ENCODE measurements at places on chromosomes 7 and 10. TPM values are rescaled to one million over a fixed set of nuclear protein-coding genes. Genes with fewer than 3 reads are reported as not detected.

GRCh38 chr10:101897633-101898032 lies 54.0 kb upstream of the KCNIP2 start:
- no peak for ATAC-seq

RPA3 gene
- total RNA-seq, result 136 TPM

- no peak for ATAC-seq
Observed at GRCh38 chr7:141593134-141593533, 41.9 kb downstream of the AGK start.

DNA sequence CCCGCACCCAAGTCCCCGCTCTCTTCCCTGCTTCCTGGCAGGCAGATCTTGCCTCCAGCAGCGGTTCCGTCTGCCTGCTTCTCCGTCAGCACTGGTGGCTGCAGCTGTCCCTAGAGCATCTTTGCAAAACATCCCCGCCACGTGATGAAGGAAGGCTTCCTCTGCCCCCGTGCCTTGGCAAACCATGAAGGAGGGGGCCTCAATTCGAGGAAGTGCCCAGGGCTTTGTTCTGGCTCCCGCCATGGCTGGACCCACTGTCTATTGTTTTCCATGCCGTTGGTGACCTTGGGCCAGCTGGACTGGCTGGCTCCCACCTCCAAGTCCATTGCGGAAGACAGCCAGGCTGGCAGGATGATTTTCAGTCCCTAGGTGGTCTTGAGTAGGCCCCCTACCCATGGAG lies 13.2 kb upstream of the AQP1 start:
- no peak for ATAC-seq

DNA sequence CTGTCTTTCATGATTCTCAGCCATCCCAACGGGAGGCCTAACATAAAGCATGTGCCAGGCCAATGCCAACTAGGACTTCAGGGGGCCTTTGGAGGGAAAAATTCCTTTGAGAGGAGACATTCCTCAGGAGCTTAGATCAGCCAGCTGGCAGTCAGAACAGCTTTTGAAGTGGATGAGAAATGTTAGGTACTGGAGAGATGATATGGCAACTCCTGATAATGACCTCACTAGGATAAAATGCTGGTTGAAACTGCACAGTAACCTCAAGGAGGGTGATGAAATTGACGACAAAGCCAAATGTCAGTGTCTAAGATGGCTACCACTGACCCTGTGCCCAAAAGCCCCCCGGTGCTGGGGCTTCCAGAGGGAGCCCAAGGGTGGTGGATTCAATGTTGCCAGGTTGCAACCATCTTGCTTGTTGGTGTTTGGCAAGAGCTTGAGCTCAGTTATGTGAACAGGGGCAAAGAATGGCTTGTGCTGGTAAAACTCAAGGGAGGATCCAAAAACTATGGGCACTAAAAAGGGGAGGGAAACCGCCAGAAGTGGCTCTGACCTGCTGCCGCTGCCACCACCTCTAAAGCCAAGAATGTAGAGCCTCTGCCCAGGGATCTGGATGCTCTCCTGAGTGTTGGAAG lies 121.2 kb downstream of the UBE2H start:
- ATAC-seq, result no peak

GRCh38 chr7:14197280-14197679 lies 207.8 kb upstream of the ETV1 start:
- ATAC-seq, result no peak

- peak; percentile 72 for ATAC-seq
Observed at GRCh38 chr7:131364767-131365344, 37.2 kb downstream of the MKLN1 start.

DNA sequence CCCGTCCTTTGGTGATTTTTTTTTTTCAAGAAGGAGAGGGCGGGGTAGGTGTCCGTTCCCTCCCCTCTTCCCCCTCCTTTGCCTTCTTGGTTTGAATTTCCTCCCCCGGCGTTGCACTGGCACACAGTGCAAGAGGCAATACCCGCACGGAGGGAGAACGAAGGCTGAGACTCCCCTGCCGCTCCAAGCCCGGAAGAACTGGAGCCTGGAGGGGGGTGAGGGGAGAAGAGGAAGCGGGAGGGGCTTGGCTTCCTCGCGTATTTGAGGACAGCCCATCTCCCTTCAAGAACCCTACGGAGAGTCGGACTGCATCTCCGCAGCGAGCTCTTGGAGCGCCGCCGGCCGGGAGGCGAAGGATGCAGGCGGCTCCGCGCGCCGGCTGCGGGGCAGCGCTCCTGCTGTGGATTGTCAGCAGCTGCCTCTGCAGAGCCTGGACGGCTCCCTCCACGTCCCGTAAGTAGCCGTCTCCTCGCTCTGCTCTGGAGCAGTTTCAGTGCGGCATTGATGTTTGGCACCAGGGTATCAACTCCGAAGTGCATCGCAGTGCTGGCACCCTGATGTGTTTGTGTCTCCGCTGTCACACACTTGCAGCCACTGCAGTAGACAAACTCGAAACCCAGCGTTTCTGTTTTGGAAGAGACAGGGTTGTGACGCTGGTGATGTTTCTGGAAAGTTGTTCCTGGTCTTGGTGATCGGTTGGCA lies at the start of gene CNTNAP2:
Gene CNTNAP2 (plus strand): TSS at position 281 of the 702 bp plus-strand sequence. CDS start 76 bp downstream, at position 357.
- no peak for ATAC-seq

PLA2G12B gene
- total RNA-seq, result not detected

LRRD1 gene
- 0.19 TPM for total RNA-seq

DNA sequence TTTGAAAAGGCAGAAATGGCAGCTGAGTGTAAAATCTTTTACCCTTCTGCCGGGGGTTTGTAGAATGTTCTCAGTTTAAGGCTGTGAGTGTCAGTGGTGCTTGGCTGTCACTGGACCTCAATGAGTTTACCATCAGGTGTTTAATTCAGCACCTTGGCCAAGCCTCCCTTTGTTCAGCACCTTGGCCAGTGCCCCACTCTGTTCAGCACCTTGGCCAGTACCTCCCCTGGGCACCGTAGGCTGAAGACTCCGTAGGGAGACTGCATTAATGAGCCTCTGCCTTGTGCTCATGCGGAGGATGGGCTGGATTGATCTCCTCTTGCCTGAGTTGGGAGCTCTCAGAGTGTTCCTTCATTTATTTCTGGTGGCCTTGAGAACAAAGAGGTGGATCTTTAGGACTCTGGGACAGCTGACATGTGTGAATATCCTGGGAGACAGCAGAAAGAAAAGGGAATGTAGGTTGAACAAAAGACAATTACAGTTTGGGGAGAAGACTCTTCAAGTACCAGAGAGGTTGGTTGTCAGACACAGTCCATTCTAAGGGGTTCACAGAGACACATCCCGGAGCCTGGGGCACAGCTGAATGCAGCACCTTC lies 1.6 kb downstream of the FAM24A start:
- no peak for ATAC-seq

- ATAC-seq, result no peak
Observed at GRCh38 chr10:3287572-3288445, 115.2 kb upstream of the PITRM1 start.

GPRIN2 gene
- total RNA-seq, result not detected

- peak; percentile 52 for ATAC-seq
Observed at GRCh38 chr7:142445019-142445686, 187.3 kb upstream of the PRSS58 start.

- no peak for ATAC-seq
Observed at GRCh38 chr7:84801396-84801795, 385.5 kb downstream of the SEMA3D start.

FXYD4 gene
- not detected for total RNA-seq

TMEM236 gene
- total RNA-seq, result 0.30 TPM

GRCh38 chr7:1307828-1308227 lies 75.2 kb downstream of the UNCX start:
- no peak for ATAC-seq

DNA sequence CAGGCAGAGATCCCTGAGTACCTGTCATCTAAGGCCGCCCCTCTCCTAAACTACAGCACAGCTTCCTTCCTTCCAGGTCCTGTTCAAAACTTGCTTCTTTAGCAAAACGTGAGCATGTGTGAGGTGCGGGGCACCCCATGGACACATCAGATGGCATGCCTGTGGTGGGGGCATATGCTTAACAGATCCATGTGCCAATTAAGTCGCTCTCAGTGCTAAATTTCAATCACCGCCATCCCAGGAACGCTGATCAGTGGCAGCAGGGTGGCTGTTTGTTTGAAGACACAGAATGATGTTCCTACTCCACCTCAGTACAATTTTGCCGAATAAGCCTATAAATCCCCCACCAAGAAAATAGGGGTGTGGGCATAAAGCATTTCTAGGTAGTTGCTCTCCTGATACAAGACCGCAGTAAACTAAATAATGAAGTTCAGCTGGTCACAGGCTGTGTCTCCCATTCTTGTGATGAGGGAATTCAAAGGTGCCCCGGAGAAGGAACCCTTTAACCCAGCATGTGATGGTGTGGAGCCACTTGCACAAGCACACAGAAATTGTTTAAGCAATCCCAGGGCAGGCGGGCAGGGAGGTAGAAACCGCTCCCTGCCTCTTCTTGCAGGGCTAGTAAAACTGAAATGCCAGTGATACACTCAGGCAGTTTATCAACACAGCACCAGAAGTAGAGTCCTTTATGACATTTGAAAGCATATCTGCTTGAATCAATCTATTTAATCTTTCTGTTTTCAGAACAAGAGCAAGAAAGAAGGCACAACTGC lies 205.7 kb downstream of the SORCS1 start:
- no peak for ATAC-seq

LHFPL3 gene
- total RNA-seq, result not detected

ANKRD30A gene
- total RNA-seq, result not detected

GRCh38 chr7:36972140-36972518 lies 247.8 kb upstream of the AOAH start:
- ATAC-seq, result no peak

FKBP6 gene
- not detected for total RNA-seq

GRCh38 chr7:42210333-42210732 lies 26.7 kb downstream of the GLI3 start:
- no peak for ATAC-seq

DNA sequence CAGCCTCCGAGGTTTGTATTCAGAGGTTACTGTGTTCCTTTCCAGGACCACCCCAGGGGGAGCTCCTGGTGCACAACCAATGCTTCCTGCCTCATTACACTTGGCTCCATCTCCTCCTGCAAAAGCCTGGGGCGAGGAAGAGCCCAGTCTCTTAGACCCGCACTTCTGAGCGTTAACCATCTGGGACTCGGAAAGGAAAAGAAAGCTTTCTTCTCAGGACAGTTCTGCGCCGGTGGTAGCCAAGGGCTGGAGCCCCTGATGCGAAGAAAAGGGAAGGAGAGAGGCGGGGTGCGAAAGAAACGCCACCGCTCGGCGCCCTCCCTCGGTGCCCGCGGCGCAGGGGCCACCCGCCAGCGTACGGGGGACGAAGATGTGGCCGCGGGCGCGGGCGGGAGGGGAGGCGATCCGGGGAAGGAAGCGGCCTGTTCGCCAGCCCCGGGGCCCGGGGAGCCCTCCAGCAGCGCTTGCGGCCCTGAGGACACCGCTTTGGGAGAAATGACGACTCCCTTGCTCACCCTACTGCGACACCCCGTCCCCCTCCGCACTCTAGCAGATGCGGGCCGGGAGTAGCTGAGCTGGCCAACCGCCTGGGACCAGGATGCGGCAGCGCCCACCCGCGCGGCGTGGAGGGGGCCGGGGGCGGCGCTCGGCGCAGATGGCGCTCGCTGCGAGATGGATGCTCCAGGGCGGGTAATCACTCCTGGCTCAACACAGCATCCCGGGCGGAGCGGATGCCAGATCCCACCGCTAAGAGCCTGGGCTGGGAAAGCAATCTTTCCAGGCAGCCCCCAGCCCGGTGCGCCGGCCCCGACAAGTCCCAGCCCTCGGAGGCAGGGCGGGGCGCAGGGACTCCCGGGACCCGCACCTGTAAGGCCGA lies 1.3 kb downstream of the NRCAM start:
- peak; percentile 16 for ATAC-seq

DNA sequence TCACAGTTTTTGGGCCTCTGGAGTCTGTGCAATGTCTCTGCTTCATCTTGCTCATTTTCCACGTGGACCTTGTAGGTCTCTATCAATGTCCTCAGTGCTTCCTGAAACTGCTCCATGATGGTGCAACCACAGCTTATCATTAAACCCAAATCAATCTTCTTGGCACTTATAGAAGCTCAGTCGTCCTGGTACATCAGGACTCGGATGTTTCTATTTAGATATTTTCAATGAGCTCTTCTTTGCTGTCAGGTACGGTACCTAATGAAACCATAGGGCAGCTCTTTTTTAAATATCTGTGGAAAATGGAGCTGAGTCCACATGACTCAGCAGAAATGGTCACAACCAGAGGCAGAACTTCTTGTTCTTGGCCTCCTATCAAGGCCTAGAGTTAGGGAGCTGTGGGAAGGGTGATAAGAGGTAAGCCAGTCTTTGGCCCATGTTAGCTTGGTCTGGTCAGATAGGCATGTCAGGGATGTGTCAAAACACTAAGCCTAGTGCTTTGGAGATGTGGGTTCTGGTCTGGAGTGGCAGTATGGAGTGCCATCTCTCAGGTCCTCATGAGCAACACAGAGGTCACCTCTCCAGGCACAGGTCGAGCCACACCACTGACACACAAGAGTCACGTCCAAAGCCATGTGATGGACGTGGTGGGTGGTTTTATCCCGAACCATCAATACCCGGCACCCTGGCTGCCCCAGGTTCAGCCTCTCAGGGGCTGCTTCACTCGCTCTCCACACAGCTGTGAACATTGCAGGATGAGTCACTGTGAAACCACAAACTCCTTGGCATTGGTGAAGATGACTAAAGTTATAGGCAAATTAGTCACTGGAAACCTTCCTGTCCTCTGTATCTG lies 87.0 kb downstream of the TBXAS1 start:
- ATAC-seq, result peak; percentile 97

DNA sequence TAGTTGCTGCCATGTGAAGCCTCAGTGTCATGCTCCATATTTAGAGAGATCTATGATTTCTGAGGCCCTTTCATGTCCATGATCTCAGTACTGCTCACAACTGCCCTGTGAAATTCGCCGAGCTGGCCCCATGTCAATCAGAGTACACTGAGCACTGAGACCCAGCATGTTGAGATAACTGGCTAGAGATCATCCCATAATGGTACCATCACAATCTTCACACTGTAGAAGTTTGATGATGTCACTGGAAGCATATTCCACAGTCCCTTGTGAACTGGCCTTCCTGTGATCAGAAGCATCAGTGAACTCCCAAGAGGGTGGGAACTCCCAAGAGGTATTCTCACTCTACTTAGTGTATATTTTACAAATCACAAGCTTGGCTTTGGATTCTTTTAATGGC lies 116.0 kb downstream of the EGFR start:
- no peak for ATAC-seq

DNA sequence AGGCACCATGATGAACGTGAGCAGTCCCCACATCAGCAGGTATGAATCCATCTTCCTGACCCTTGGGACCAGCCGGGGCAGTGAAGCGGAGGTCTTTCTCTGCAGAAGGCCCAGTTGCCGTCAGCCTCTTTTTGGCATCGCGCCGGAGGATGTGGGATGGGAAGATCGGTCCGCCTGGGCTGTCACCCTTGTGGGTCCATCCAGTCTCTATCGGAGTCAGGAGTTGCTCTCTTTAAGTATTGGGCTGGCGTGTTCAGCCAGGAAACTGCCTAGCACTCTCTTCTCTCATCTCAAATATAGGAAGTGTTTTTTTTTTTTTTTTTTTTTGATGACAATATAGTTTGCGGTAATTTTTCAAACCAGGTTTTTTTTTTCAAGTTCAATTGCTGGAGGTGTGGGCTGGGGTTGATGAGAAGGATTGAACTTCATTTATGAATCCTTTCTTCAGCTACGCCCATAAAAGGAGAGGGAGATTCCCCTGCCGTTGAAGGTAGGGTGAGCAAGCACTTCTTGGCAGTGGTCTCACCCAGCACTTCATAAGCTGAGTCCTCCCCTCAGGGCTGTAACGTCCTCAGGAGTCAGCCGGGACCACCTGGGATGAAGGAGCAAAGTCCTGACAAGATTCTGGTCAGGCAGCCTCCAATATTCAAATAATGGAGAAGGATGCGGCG lies at the start of gene IL2RA:
Gene IL2RA (minus strand): TSS at position 267 of the 671 bp plus-strand sequence. CDS start 216 bp downstream, at position 51.
- ATAC-seq, result peak; percentile 71

GRCh38 chr10:98339799-98340198 lies 71.8 kb upstream of the LOXL4 start:
- no peak for ATAC-seq

Measured in activated T-helper 17 cell treated with anti-CD3 and anti-CD28 coated beads, Interleukin-2, amount 50 U/mL, for 72 hours (primary cell).